ENCODE measurements at places on chromosomes 6 and 20.

DNA sequence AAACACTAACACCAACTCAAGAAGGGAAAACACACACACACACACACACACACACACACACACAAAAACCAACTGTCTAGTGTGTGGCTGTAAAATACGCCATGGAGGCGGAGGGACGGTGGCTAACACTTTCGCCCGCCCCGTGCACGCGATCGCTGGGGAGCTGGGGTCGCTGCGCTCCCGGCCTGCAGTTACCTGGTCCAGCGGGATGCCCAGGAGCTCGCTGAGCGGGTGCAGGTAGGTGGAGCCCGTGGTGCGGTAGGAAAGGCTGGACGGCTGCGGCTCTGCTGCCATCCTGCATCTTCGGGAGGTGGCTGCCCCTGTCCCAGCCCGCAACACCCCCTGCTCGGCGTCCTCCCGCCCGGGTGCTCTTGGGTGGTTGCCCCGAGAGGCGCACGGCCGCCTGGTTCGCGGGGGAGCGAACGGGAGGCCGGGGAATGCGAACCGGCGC is 303 bp downstream of the MBOAT1 start:
- peak; percentile 60 for DNase-seq

DNA sequence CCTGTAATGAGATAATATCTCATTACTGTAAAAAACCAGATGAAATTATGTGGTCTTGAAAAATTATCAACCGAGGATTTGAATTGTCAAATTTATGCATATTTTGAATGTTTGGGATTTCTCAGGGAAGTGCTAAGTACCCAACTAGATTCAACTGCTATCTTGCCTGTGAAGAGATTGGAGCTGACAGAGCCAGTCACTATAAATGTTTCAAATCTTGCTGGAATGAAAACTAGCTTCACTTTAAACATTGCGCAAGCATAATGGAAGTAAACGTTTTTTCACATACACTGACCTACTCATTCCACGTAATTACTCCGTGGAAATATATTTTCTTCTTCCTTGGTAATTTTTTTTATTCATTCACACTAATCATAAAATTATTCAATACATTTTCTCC is 46.7 kb downstream of the TMEM170B start:
- DNase-seq, result no peak

DNA sequence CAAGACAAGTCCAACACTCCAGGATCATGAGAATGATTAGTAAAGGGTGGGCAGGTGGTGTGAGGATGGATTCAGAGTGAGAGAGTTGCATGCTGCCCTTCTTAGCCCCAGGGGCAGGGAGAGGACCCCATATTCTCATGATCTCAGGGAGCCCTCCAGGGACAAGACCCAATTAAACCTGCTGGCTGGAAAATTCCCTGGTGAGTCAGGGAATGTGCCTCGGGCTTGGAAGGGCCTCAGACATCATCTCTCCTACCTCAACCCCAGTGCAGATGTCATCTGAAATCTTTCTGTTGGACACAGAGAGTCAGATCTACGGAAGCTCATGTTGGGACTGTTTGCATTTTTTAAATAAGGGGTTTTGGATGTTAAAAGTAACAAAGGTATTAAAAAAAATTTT is 9.2 kb upstream of the SIRPD start:
- no peak for DNase-seq

DNA sequence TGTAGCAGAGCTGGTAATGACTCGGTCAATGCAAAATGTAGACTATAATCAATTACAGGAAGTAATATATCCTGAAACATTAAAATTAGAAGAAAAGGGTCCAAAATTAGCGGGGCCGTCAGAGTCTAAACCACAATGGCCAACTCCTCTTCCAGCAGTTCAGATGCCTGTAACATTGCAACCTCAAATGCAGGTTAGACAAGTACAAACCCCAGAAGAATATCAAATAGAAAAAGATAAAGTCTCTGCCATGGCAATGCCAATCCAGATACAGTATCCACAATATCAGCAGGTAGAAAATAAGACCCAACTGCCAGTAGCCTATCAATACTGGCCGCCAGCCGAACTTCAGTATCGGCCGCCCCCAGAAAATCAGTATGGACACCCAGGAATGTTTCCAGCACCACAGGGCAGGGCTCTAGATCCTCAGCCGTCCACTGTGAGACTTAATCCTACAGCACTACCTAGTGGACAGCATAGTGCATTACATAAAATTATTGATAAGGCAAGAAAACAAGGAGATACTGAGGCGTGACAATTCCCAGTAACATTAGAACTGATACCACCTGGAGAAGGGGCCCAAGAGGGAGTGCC is 158.4 kb downstream of the GPX5 start:
- DNase-seq, result peak; percentile 29

GRCh38 chr20:4545526-4545925 is 176.2 kb upstream of the PRND start:
- no peak for DNase-seq

Measured in colonic mucosa (tissue), 4 donors.